ENCODE measurements at places on chromosomes 13 and 19.

DNA sequence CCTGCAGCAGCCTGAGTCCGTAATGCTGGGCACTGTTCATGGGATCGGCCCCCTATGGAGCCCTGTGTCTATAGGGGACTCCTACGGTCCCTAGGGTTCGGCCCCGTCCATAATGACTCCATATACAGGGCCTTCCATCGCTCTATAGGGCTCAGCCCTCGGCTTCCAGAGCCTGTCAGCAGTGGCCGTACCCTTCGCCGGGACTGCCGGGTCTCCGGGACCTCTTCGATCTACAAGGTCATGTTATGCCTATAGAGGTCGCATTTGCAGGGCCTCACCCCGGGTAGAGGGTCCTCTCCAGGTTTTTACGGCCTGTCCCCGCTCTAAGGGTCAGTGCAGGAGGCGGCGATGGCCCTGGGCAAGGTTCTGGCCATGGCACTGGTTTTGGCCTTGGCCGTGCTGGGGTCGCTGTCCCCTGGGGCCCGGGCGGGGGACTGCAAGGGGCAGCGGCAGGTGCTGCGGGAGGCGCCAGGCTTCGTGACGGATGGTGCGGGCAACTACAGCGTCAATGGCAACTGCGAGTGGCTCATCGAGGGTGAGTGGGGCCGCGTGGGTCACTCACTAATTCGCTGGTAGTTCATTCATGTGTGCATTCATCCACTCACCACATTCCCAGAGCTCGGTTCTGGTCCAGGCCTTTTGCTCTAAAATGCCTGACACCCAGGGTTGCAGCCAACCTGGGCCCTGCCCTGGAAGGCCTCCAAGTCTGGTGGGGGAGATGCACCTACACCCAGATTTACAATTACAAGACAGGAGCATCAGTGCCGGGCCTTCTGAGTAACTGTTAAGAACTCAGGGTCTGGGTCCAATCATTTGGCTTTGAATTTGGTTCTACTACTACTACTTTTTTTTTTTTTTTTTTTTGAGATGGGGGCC is 699 bp downstream of the MEGF8 start:
- DNase-seq: peak; percentile 67

GRCh38 chr19:47703301-47703700 is 9.9 kb upstream of the EHD2 start:
- no peak for DNase-seq

- no peak for DNase-seq
Measured at GRCh38 chr13:43401361-43401760, 378.0 kb downstream of the DNAJC15 start.

DNA sequence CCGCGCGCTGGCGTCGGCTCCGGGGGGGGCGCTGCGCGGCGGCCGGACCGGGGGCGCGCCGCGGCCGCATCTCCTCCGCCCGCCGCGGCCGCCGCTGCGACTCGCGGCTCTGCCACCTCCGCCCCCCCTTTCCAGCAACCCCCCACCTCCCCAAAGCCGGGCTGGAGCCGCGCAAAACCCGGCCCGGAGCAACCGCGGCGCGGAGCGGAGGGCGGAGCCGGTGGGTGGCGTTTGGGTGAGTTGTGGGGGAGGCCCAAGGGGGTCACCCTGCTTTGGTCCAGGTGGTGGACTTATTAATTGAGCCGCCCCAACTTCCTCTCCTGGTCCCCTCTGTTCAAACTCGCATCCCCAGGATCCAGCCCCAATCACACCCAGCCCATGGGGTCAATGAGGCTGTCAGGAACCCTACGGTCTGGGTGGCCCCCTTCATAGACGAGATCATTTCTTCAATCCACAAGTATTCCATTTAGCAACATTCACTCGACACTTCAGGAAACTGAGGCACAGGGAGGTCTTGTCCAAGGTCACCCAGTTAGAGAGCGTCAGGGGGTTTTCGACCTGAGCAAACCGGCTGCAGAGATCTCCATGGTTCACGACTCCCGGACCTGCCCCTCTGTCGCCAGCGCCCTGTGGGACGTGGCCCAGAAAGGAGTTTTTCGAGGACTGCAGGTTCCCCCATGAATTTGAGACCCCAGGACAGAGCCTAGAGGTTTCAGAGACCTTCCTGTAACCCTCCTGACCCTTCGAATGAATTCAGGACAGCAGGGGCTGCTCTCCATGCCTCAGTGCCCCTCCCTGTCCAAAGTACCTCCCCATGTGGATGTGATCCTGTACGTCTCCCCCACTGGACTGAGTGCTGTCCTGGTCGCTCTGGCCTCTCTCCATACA is 22.4 kb upstream of the SEMA6B start:
- DNase-seq: no peak

GRCh38 chr13:50257646-50258045 is 242.4 kb downstream of the KCNRG start:
- no peak for DNase-seq

- DNase-seq: no peak
Measured at GRCh38 chr19:43777163-43777695, 3.5 kb downstream of the KCNN4 start.

DNA sequence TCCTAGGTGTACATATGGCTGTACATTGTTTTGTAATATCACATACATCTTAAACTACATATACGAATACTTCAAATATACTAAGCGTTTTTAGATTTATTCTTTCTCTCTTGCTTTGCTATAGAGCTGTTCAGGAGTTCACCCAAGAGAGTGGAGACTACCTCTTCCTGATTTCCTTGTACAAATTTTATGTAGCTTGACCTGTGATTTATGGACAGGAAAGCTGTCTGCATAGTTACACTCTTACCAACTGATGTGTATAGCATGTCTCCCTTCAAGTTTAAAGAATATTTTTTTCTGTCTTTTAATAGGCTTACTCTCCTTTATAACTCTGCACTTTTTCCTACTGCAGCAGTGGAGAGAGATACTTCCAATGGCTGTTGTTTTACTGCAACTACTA is 428.7 kb downstream of the NDFIP2 start:
- no peak for DNase-seq

GRCh38 chr19:9065457-9066014 is 21.3 kb upstream of the OR1M1 start:
- DNase-seq: no peak

GRCh38 chr13:89577301-89577700 is 1770.2 kb upstream of the MIR17HG start:
- DNase-seq: no peak

GRCh38 chr19:7561325-7561724 is 25.8 kb downstream of the PNPLA6 start:
- no peak for DNase-seq

DNA sequence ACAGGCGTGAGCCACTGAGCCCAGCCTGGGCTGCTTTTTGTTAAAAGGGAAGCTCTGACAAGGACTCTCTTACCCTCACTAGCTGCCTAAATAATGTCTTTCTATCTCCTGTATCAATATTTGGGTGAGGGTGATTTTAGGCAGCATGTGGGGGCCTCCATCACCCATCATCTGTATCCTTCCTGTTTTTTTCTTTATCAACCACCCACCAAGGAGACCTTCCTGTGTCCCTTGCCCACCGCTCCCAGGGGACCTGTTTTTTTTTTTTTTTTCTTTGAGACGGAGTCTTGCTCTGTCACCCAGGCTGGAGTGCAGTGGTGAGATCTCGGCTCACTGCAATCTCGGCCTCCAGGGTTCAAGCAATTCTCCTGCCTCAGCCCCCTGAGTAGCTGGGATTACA is 5.4 kb upstream of the NDUFB7 start:
- DNase-seq: no peak

DNA sequence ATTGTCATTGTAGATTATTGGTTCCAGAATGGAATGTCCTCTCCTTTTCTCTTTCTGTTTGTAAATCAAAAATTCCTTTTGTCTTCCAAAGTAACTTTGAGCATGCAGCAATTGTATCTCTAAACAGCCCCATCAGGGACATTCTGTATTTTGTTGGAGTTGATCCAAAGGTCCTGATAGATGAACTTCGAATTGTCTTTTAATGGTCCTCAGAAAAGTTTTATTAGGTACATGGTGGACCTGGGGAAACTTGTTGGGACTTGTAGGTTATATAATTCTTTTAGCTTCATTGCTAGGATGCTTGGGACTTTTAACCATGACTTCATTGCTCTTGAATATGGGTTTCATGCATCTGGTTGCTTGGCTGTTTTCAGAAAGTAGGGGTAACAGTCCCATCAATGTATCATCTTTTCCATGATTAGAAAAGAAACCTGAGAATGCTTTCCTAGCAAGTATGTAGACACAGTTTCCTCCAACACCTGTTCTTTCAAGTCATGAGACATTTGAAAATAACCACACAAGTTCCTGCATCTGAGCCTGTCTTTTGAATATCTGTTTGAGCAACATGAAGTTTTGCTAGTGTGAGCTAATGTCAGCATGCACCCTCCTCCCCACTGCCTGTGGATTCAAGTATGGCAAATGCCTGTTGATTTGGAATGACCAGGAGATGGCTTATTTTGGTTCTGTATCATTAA is 413.1 kb downstream of the KCNRG start:
- DNase-seq: no peak

DNA sequence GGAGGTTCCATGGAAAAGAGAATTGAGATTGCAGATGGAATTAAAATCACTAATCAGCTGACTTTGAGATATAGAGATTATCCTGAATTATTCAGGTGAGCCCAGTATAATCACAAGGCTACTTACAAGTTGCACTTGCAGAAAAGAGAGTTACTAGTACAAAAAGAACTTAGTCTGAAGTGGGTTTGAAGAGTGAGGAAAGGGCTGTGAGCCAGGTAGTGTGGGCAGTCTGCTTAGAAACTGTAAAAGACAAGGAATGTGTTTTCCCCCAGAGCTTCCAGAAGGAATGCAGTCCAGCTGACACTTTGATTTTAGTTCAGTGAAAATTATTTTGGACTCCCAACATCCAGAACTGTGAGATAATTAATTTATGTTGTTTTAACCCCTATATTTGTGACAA is 285.4 kb upstream of the GPC6 start:
- no peak for DNase-seq

DNA sequence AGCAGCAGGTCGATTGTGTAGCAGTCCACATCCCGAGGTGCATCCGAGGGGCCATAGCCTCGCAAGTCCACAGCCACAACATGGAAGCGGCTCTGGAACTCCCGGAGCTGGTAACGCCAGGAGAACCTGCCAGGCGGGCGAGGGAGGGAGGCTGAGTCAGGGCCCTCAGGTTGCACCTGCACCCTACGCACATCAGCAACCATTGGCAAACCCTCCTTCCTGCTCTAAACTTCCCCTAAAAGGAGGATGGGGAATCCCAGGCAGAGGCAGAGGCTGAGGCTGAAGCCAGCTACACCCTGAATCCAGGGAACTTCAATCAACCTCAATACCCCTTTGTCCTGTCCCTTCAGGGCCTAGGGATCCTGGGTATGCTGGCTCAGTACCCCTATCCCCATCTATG is 977 bp downstream of the EPHX3 start:
- no peak for DNase-seq

- DNase-seq: no peak
Measured at GRCh38 chr13:102374726-102375125, 27.1 kb downstream of the FGF14 start.

- DNase-seq: no peak
Measured at GRCh38 chr13:111286162-111286561, 34.3 kb upstream of the TEX29 start.

- DNase-seq: no peak
Measured at GRCh38 chr13:54029720-54030119, 1001.1 kb downstream of the OLFM4 start.

DNA sequence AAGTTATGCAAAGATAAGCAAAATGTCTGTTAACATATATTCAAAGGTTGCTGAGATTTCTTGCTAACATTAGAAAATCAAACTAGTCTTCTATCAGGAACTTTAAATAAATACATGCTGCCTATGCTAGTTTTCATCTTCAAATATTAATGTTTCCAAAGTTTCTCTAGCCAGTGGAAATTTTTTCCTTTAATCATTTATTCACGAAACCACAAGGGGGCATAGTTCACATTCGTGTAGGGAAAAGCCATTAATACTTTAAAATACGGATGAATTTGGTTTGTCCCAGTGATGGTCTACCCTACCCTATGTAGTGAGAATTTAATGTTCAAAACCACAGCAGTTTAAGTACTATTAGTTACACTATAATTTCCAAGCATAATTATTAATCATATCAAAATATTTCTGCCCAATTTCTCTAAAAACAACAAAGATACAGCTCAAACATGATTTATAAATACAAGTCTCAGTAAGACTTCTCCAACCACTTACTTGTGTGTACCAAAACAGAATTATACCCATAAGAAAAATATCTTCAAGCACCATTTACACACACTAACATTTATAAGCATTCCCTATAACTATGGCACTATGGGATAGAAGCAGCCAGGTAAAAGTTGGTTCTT is 16.2 kb downstream of the NUFIP1 start:
- DNase-seq: no peak

- no peak for DNase-seq
Measured at GRCh38 chr19:46073268-46073922, 32.6 kb upstream of the IGFL4 start.

DNA sequence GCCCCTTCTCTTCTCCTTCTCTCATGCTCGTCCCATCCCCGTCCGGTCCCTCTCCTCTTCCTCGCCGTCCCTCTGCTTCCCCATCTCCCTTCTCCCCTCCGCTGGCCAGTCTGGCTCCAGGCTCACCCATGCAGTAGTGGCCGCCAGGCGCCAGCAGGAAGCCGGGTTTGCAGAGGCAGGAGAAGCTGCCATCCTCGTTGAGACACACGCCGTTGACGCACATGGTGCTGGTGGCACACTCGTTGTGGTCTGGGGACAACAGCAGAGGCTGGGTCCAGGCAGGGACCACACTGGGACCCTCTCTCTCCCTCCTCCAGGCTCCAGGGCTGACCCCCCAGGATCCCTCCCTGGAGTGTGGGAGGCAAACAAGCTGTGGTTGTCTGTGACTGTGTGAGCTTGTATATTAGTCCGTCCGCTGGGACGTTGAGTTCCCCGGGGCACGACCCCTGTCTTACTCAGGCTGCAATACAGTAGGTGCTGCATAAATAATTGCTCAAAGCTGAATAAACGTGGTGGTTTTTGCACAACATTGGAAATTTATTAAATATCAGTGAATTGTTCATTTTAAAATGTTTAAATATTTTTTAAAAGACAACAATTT is 16.4 kb downstream of the FBN3 start:
- DNase-seq: no peak

DNA sequence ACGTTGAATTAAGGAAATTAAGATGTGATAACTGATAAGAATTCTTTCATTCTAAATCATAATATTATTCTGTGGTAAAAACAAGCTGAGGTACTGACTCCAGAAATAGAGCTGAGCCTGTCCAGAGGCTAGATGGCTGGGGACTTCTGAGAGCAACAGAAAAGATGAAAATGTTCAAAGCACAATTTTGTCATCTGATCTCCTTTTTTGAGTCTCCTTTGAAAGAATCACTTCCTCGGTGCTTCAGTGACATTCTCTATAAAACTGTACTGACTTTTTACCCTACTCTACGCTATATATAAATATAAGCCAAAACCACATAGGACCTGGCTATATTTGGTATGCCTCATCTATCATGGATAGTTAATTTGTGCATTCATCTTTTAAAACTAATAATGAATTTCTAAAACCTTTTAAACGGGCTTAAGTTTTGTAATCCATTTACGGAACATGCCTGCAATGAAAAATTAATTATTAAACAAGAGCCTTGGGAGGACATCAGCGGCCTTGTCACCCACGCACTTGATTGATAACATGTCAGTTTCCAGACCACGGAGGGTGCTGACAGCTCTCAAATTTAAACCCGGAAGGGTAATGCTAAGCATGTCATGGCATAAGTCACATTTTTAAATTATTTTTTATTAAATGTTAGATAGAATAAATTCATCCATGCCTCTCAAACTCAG is 235.5 kb downstream of the PCDH9 start:
- DNase-seq: no peak
